H54 (cell line): ENCODE measurements at places on chromosomes 2 and 18.
A peak's percentile ranks its signal among the peaks of the same experiment; 100 is the strongest.

DNA sequence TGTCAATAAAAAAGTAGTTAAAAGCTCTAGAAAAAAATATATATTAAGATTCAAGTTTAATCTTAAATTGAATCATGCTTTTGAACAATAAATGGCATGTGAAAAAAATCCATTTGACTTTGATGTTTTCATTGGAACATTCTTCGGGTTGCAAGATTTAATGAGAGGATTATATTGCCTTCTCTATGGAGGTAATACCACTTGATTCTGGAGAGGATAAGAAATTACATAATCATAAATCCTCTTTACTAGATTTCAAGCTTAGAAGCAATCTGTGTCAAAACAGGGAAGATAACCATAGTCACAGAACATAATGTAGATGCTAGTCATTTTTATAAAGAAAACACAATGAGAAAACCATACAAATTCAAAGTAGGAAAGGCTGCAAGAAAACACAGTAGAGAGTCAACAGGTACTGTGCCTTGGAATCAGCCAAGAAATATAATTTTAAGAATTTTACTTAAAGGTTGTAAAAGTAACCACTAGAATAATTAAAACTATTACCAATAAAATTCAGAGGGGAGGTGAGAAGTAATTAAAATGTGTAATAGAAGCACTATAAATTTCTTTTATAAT, 18.7 kb upstream of the MAPRE2 start:
- no peak for DNase-seq

- DNase-seq: no peak
Measured at GRCh38 chr2:58540681-58541080, 299.6 kb upstream of the FANCL start.

DNA sequence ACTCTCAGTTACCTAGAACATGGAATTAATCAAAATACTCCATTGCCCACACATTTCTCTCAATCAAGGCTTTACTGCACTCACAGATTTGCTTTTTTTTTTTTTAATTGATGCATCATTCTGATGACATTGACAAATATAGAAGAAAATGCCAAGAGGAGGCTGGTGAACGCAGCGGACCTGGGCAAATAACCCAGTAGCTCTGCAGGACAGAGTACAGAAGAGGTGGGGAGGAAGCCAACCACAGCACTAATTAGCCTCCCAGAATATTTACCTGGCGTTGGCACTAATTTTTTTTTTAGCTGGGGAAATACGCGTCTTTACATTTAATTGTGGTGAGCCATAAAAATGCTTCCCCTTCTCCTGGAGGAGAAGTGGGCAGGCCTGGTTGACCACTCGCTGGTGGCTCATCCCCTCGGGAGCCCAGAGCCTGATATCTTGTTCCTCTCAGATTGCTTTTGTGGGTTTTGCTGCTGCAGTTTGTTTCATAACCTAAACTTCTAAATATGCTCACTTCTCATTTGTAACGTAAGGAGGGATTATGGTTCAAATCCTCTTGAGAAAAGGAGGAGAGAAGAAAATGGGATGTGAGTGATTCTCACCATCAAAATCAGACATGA, 165.8 kb upstream of the EPB41L3 start:
- no peak for DNase-seq

DNA sequence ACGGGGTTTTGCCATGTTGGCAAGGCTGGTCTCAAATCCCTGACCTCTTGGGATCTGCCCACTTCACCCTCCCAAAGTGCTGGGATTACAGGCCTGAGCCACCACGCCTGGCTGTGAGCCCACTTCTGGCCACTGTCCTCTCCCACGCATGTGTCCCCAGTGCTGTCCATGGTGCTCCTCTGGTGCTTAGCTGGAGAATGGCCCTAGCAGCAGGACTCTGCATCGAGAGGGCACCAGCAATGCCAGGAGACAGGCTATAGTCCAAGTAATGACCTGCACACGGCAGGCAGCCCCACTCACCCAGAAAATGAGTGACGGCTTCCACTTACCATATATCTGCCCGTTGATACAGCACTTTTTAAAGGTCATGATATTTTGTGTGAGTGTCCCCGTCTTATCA, 66.3 kb upstream of the NARS1 start:
- no peak for DNase-seq

GRCh38 chr18:58337686-58338085, 291.2 kb downstream of the ALPK2 start:
- DNase-seq: no peak

DNA sequence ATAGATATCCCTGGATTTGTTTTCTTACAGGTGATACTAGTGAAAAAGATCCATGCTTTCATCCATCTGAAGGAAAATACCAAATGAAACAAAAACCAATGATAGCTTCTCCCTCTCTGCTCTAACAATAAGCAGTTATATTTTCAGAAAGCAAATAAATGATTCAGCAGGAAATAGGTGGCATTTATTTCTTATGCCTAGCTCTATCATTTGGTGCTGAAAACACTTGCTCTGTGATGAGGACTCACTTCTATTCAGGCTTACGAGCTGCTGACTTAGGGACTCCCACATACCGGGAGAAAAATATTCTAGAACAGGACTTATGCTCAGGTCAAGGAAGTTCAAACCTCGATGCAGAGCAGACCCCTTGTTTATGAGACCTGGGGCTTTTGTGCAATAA, 142.6 kb downstream of the SETBP1 start:
- DNase-seq: no peak

GRCh38 chr2:119525614-119526013, 1.3 kb upstream of the SCTR start:
- DNase-seq: no peak

DNA sequence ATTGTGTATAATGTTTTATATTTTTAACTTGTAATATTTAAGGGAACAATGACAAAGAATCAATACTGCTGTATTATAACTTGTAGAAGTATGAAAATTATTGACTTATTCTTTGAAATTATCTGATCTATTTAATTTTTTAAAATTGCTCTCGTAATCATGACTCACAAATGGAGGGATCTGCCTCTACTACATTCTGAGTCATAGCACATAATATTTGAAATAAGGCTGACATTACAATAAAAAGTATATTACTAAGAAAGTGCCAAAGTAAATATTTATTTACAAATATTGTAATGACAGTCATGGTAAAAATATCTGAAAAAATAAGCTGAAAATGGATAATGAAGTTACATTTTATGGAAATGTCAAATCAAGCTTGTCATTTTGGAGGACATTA, 1144.6 kb upstream of the CDH2 start:
- DNase-seq: no peak

DNA sequence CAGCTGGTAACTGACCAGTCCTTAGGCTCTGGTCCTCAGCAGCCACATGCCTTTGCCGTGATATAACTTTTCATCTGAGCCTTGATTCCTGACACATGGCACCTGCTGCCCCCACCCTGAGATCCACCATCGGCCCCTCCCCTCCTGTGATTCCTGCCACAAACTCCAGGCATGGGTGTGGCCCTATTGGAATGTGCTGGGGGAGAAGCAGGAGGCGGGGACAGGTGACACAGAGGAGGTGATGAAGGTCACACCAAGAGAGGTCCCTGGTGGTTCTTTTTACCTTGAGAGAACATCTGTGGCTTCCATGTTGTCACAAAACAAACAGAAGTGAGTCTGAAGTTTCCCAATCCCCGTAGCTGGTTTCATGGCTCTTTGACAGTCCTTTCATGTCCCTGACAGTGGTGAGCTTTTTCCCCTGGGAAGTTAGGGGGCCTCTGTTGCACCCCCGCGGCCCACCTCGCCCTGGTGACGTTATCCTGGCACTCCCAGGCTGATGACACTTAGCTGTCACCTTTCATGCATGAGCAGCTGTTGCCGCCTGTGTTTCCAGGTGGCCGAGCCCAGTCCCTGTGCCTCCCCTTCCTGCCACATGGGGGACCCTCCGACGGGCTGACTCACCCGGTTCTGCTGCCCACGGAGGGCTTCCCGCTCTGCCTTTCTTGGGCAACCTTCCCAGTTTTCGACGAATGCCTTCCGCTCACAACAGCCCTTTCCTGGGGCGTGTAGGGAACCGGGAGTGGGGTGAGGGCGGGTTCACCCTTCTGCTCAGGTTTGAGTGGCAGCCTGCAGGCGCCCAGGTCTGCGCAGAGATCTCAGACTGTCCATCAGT, 66.3 kb upstream of the GLI2 start:
- no peak for DNase-seq

DNA sequence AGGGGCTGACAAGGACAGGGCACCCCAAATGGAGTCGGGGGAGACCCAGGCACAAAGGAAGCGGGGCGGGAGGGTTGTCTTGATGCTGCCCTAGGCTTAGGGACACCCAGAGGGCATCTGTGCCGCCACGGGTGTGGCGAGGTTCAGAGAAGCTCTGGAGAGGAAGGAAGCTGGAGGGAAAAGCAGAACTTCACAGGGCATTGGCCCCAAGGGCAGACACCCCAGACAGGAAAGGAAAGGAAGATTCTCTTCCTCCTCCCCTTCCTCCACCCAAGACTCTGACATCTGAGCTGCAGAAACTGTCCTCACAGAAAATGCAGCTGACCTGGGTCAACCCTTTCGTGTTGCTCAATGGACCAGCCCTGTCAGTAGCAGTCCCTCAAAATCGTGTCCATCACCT, 25.6 kb downstream of the DNMT3A start:
- DNase-seq: no peak

DNA sequence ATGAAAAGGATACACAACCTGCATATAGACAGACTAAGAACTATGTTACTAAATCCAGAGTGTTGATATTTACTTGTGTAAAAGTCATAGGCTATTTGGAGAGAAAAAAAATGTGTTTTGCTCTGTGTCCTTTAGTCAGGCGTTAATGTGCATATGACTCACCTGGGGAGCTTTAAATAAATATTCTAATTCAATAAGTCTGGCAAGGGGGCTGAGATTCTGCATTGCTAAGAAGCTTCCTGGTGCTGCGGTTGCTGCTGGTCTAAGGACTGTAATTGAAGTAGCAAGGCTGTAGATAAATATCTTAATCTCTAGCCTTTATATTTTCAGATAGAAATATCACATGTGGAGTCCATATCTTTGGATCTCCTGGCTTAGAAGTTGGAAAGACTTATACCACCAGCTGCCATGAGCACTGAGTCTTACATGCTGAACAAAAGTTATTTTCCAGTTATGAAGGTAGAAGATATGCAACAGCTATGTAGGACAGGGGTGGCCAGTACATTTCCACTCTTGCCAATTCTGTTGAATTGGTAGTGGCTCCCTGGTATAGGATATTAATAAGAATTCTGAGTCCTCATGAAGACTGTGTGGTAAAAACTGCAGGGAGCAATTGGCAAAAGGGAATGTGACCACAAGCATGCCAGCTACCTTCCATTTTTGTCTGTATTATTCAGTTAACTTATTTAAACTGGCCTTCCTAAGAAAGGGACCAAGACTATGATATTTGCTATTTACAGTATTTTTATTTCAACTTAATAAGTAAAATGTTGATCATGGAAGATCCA, 4.8 kb downstream of the SPAG16 start:
- DNase-seq: no peak

GRCh38 chr2:78035804-78036203, 513.6 kb upstream of the LRRTM4 start:
- DNase-seq: no peak

- DNase-seq: no peak
Measured at GRCh38 chr2:132515010-132515409, 98.4 kb downstream of the GPR39 start.

- DNase-seq: peak; percentile 27
Measured at GRCh38 chr2:206031162-206031784, 54.7 kb downstream of the INO80D start.

GRCh38 chr2:1514391-1515072, 101.3 kb downstream of the TPO start:
- no peak for DNase-seq

GRCh38 chr2:120571015-120571728, 164.5 kb upstream of the GLI2 start:
- DNase-seq: no peak

DNA sequence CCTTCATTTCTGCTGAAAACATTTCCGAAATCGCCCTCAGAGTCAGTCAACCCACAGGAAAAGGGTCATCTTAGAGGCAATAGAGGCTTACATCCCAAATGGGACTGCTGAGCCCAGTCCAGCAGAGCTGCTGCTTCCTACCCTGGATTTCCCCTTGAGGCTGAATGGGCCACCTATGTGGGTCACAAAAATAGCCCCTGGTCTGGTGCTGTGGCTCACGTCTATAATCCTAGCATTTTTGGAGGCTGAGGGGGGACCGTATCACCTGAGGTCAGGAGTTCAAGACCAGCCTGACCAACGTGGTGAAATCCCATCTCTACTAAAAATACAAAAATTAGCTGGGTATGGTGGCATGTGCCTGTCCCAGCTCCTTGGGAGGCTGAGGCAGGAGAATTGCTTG, 49.3 kb downstream of the ADNP2 start:
- DNase-seq: no peak

DNA sequence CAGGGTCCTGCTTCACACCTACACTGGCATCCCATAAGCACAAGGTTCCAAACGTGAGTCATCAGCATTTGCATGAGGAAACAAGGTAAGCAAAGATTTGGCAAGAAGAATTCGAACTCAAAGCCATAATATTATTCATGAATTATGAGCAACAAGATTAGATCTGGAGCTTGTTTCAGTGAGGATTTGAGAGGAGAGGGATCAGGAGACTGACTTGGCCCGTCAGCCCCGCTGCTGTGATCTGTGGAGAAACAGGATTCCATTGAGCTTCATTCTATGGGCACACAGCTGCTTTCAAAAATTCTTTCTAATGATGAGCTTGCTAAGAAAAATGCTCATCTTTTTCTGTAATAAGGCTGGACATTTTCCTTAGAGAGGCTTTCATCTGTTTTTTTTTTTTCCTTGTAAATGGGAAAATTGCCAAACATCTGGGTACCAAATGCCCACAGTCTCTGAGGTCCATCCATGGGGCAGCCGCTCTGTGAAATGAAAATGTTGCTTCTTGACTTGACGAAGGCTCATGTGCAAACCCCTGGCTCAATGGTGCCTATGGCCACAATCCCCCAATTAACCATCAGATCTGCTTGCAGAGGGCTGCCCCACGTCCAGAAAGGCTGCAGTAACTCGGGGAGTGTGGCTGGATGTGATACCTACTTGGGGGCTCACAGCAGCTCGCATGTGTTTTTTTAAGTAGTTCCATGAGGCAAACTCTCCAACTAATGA, 179.3 kb downstream of the TMEM18 start:
- DNase-seq: no peak

GRCh38 chr2:224142397-224143312, 103.6 kb upstream of the SERPINE2 start:
- peak; percentile 23 for DNase-seq

DNA sequence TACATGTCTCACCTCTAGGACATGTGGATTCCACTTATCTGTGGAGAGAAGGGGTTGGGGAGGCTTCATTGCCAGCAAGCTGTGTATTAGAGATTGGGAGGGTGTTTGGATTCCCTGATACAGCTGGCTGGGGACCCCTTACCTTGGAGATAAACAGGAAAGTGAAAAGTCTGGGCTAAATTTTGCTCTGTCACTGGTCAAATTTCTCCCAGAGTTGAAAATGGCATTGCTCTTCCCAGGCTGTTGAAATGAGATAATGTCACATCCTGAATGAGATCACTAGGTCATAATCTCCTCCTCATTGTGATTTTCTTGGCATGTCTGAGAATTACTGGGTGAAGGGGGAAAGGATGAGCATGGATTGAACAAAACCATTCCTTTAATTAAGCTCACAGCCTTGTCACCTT, 265.0 kb upstream of the PARD3B start:
- no peak for DNase-seq

GRCh38 chr2:224027070-224027469, 12.0 kb downstream of the SERPINE2 start:
- DNase-seq: no peak

- DNase-seq: no peak
Measured at GRCh38 chr2:190352668-190353536, 9.5 kb downstream of the INPP1 start.

- peak; percentile 47 for DNase-seq
Measured at GRCh38 chr2:85826990-85827878, 61.6 kb downstream of the ST3GAL5 start.
